CD4-positive, alpha-beta T cell (primary cell): ENCODE measurements at places on chromosomes 4 and X.

- no peak for DNase-seq
Measured at GRCh38 chr4:114237997-114238396, 258.6 kb upstream of the ARSJ start.

DNA sequence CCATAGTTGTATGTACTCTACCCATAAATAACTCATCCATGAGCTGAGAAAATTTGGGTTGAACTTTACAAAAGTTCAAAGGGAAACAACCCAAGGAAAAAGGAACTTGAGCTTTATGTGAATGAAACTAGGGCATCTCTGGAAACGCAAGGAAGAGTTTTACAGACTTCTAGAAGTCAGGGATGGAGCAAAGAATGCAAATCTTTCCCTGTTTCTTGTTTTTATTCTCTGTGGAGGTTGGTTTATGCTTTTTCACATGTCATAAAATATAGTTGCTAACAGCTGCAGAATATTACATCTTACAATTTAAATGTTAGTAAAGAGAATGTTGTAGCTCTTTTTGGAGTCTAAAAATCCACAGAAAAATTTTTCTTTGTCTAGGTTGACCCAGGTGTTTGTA lies 754.1 kb downstream of the PCDH7 start:
- no peak for DNase-seq

DNA sequence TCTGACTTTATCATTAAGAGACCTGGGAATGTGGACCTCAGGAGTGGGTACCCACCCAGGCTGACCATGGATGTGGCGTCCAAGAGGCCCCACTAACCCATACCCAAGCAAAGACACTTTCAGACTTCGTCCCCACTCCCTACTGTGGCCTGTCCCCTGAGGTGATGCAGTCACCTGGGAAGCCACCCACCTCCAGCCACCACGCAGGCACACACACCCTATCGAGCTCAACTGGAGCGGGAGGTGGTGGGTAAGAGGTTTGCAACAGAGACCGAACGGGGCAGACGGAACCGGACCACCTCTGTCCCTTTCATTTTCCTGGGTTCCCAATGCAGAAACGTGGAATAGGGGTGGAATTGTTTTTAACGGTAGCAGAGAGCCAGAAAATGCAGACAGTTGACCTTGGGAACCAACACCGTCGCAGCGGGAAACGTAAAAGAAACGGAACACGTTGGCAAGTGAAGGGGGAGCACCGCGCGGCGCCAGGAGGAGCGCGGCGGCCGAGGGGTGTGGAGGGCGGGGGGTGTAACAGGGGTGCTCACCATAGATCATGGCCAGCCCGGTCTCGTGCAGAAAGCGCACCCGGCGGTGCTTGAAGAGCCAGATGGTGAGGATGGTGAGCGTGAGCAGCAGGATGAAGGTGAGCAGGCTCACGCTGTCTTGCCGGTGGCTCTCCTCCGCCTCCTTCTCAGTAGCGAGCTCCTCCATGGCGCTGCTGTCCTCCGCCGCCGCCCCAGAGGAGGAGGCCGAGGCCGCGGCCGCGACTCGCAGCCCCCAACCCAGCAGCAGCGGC lies 559 bp downstream of the SLC9A7 start:
- DNase-seq: peak; percentile 12

GRCh38 chrX:150203248-150203645 lies 159.9 kb upstream of the MAMLD1 start:
- peak; percentile 19 for DNase-seq

DNA sequence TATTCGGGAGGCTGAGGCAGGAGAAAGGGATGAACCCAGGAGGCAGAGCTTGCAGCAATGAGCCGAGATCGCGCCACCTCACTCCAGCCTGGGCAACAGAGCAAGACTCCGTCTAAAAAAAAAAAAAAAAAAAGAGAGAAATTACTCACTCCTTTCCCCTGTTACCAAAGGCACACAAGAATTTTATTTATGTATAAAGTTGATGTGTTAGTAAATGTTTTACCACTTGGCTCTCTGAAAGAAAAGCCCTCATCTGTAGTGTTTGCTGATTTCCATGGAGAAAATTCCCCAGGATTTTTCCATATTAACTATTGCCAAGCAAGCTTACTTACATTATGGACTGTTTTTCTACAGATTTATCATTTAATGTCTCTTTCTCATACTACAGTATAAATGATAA lies 142.1 kb upstream of the PABPC4L start:
- DNase-seq: no peak

DNA sequence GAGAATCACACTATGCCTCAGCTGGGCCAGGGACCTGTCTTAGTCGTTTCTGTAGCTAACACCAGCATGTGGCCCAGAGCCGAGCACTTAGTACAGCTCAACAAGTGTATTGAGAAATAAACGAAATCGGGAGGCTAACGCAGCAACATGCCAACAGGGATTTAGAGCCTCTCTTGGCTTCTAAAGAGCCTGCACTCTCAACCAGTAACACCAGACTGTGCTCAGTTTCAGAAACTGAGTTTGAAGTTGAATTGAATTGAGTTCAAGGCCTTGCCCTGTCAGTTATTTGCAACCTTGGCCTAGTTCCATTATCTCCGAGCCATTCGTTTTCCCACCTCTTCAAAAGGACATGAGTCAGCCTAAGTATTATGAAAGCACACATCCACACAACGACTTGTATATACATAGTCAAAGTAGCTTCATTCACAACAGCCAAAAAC lies 71.3 kb upstream of the LDB2 start:
- DNase-seq: no peak

GRCh38 chr4:14110407-14110806 lies 482.9 kb upstream of the BOD1L1 start:
- DNase-seq: no peak

GRCh38 chrX:2765549-2765830 lies 13.7 kb downstream of the XG start:
- DNase-seq: no peak

DNA sequence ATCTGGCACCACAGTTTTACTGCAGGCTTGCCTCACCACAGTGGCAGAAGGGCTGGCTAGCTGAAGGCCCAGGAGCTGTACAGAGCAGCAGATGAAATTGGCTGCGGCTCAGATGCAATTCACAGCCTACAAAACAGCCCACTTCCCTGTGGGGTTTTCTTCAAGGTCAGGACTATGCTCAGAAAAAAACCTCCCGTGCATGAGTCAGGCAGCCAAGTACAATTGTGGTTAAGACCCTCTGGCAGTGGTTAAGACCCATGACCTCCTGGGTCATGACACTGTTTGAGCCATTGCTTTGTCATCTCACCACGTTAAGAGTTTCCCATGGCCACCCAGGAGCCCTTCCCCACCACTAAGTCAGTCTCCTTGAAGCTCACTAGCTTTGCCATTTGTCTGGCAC lies 276.3 kb downstream of the HNRNPD start:
- DNase-seq: no peak

GRCh38 chr4:31929676-31930345 lies 1209.6 kb downstream of the PCDH7 start:
- no peak for DNase-seq

- DNase-seq: no peak
Measured at GRCh38 chr4:162401021-162401420, 237.2 kb upstream of the FSTL5 start.

DNA sequence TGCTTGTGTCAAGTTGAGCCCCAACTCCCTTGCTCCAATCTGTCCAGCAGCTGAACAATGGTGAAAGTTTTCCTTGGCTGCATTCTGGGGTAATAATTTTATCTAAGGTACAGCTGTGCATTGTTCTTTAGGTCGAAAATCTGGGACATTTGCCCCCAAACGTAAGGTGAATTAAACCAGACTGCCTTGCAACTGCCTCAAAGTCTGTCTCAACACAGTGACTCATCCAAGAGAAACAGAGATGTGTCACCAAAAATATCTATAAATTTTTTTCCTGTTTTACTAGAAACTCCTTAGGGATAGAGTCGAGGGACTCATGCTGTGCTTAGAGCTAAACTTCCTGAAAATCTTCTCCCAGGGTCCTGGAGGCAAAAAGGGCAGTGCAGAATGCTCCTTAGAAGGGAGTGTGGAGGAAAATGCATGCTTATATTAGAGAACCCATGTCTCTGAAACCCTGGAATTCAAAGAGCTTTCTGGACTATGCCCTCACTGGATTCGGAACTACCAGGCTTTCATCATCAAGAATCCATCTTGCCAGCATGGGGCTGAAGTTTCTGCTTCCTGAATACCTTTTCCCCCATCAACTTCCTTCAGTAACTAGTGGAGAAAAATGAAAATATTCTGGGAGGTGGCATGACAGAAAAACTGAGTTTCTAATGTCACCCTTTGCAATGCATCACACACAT lies 115.7 kb downstream of the PALLD start:
- DNase-seq: no peak

- no peak for DNase-seq
Measured at GRCh38 chr4:139153411-139154133, 23.4 kb downstream of the ELF2 start.

DNA sequence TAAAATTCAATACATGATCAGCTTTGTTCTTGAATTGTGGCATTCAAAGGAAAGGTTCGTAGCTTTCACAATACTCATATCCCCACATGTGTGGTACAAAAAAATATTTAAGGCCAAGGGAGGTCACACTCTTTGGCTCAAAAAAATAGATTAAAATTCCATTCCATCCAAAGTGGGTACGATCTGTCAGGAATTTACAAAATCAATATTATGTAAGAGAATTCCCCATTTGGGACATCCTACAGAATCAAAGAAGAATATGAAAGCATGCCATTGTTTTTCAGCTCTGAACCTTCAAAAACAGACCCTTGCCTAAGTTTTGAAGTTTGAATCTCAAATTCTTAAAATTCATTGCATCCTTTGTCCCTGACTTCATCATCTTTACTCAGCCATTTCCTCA lies 85.8 kb downstream of the MID1 start:
- no peak for DNase-seq

- DNase-seq: no peak
Measured at GRCh38 chr4:145881989-145882388, 56.6 kb downstream of the ZNF827 start.

DNA sequence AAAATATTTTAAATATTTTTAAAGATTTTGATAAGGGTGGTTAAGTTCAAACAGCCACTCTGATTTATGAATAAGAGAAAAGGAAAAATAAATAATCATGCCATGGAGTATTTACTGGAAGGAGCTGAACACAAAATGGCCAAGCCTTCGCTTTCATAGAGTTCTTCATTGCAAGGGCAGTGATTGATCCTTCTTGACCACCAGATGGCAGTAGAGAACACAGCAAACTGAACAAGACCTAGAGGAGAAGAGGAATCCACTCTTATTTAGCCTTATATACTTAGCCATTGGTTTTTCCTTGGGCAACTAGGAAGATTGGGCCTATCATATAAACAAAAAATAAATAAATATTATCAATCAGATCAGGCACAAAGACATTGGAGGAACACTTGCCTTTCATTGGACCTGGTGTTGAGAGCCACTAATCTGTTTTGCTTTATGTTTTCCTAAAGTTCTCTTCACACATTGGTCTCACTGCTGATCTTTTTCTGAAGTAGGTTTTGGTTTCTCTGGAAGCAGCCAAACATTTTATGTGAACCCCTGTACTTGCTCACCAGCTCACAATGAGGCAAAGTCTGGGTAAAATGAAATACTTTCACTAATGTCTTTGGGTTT lies 58.1 kb upstream of the PARM1 start:
- DNase-seq: no peak

DNA sequence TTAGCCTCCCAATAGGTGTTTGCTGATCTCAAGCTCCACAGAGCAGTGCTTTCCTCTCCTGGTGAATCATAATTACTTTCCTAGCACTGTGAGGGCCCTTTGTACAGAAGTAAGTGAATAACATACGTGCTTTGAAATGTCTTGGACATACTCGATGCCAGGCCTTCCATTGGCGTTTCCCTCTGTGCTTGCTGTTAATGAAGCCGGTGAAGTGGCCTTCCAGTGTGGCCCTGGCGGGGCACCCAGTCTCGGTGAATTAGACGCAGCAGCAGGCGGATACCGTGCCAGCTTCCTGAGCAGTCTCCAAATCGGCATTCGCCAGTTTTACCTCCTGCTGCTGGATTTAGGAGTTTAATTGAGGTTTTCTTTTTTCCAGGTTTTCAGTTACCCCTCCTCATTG lies 132.3 kb downstream of the HMX1 start:
- no peak for DNase-seq

DNA sequence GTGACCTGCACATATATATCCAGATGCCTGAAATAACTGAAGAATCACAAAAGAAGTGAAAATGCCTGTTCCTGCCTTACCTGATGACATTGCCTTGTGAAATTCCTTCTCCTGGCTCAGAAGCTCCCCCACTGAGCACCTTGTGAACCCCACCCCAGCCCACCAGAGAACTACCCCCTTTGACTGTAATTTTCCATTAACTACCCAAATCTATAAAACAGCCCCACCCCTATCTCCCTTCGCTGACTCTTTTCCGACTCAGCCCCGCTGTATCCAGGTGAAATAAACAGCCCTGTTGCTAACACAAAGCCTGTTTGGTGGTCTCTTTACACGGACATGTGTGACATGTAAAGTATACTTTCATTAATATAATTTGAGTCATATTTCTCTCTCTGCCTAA lies 320.3 kb upstream of the TECRL start:
- no peak for DNase-seq

- DNase-seq: no peak
Measured at GRCh38 chr4:185213877-185214276, 4.5 kb downstream of the SNX25 start.

DNA sequence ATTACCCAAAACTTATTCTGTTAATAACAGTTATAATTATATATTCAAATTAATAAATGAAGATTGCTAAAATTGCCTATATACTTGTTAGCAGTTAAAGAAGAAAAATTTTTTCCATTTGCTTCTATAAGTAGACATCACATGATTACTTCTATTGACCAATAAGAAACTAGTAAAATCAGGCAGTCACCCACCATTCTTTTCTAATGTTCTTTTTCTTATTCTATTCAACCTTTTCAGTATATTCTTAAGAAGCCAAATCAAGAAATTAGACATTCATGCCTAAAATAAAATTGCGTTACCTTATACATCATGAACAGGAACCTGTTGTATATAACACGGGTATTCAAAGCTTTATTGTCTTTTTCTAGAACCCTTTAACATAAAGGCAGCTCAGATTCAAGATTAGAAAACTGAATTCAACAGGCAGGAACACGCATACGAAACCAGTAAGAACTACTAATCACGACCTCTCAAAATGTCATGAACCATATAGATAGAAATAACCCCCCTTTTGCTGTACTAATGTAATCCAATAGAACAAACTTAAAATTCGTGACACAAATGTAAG lies 568.1 kb upstream of the DIPK2B start:
- no peak for DNase-seq

- peak; percentile 73 for DNase-seq
Measured at GRCh38 chrX:129961180-129962083, 21.0 kb upstream of the BCORL1 start.

- DNase-seq: no peak
Measured at GRCh38 chrX:10537308-10537707, 83.1 kb downstream of the MID1 start.

- DNase-seq: no peak
Measured at GRCh38 chrX:19593690-19594089, 78.4 kb upstream of the MAP3K15 start.

- no peak for DNase-seq
Measured at GRCh38 chrX:118551426-118551825, 55.8 kb downstream of the DOCK11 start.

DNA sequence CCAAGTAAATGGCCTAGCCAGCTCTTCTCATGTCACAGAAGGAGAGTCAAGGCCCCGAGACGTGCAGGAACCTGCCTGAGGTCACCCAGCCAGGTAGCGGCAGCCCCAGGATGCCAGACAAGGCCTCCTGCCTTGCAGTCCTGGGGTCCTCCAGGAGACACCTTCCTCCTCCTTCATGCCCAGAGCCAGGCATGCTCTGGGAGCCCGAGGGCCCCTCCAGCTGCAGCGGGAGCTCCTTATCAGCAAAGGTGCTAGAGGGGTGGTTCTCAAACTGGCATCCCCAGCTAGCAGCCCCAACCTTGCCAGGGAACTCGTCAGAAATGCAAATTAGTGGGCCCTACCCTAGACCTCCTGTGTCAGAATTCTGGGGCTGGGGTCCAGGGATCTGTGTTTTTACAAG lies 56.2 kb upstream of the AFAP1 start:
- DNase-seq: no peak
